NCI-H526 (cell line): ENCODE measurements at places on chromosomes 1 and 21.

GRCh38 chr1:67921725-67922489 lies 88.6 kb upstream of the GNG12 start:
- no peak for DNase-seq

DNA sequence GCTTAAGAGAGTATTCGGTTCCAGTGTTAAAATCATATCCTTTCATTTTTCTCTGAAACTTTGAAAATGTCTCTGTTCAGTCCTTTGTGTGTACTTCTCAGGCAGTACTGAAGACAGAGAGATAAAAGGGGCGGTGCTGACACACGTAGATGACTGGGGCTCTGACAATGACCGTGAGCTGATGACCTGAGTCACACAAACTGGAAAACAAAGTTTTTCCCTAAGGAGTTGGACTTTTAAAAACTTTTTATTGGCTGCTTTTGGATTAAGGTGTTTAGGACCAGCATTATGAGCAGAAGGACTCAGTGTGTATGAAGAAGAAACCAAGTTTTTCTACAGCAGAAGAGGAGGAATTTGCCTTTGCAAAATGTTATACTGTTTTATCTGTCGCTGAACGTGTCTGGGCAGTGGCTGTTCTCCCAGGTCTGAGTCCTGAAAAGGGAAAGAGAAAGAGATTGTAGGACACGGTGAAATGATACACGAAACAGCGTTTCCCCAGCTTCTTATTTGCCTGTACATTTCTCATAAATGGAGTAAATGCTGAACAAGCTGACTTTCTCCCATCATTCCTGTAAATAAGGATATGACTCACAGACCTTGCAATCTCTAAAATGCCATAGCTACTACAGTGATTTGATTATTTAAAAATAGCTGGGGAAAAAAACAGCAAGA lies 51.5 kb downstream of the MAP3K7CL start:
- DNase-seq, result peak; percentile 13

GRCh38 chr21:38817371-38818324 lies 11.9 kb downstream of the ETS2 start:
- DNase-seq, result no peak

DNA sequence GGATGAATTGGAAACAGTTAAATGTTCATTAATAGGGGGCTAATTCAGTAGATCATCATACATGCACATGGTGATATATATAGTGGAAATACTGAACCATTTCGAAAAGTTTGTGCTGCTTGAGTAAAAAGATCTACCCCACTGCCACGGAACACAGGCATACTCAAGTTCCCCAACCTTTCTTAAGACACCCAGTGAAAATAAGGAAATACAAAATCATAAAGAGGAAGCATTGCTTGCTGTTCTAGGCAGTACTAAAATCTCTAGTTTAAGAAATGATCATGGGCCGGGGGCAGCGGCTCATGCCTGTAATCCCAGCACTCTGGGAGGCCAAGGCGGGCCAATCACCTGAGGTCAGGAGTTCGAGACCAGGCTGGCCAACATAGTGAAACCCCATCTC lies 37.6 kb upstream of the KIRREL1 start:
- no peak for DNase-seq

- no peak for DNase-seq
Measured at GRCh38 chr1:6601923-6602668, 573 bp downstream of the KLHL21 start.

- peak; percentile 38 for DNase-seq
Measured at GRCh38 chr1:200739702-200740570, 1.2 kb downstream of the CAMSAP2 start.

- peak; percentile 32 for DNase-seq
Measured at GRCh38 chr1:37092937-37093336, 58.6 kb upstream of the GRIK3 start.

GRCh38 chr1:231032963-231033362 lies 7.1 kb downstream of the FAM89A start:
- no peak for DNase-seq

- no peak for DNase-seq
Measured at GRCh38 chr1:185388815-185389214, 71.8 kb upstream of the IVNS1ABP start.

- peak; percentile 80 for DNase-seq
Measured at GRCh38 chr1:38578271-38578951, 281.2 kb downstream of the RRAGC start.

GRCh38 chr1:231217056-231217455 lies 24.0 kb upstream of the GNPAT start:
- DNase-seq, result no peak

GRCh38 chr1:20187813-20188454 lies 1.6 kb upstream of the PLA2G2C start:
- DNase-seq, result no peak

GRCh38 chr1:157025385-157025784 lies 20.2 kb downstream of the ARHGEF11 start:
- no peak for DNase-seq

DNA sequence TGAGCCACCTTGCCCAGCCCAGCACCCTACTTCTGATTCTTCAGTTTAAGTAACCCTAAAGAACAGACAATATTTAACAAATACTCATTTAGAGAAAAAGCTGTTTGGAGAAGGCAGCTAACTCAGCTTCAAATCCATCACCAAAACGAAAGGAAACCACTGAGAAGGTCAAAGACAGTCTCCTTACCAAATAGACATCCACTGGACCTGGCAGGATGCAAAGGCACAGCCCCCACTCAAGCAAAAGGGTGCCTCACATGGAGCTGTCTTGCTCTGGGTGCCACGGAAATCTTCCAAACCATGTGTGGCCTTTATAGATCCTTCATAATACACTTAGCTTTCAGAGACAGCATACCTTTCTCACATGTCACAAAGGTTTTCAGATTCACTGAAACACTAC lies 165.5 kb downstream of the RERE start:
- DNase-seq, result no peak

- DNase-seq, result no peak
Measured at GRCh38 chr1:48069662-48070395, 72.6 kb upstream of the TRABD2B start.

DNA sequence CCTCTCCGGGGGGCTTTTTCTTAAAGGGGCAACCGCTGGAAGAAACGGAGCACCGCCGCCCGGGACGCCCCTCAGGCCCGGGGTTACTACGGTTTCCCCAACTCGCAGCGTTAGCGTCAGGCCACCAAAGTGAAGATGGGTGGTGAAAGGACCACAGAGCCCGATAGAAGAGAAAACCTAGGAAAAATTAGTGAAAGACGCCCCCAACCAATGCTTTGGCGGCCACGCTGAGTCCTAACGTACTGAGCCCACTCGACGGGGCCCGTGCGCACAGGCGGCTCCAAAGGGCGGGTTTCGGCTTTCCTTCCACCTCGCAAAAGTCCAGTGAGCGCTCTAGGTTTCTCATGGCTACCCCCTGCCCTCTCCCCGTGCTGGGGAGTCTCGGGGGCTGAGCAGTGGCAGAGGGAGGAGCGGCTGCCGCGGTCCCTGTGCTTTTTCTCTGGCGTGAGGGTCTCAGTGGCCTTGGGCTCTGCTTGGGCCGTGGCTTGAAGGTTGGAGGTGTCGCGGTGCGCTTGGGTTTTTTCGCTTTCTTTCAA lies 12.2 kb upstream of the SPEN start:
- no peak for DNase-seq
